Inflammatory macrophage (primary cell): ENCODE measurements at places on chromosomes 1 and 21.

DNA sequence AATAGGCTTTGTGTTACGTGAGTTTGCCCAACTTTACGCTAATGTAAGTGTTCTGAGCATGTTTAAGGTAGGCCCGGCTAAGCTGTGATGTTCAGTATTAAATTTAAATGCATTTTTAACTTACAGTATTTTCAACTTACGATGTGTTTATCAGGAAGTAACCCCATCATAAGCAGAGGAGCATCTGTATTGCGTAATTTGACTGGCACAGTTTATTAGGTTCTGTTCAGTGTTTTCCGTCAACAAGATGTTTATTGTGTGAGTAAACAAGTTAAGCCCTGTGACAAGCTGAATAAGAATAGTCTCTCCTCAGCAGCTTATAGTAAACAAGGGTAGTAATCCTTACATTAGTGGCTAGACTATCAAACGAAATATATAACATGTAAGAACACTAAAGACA lies 27.2 kb upstream of the SHISA4 start:
- DNase-seq = no peak

GRCh38 chr1:25036117-25036546 lies 106.1 kb upstream of the RUNX3 start:
- no peak for DNase-seq

DNA sequence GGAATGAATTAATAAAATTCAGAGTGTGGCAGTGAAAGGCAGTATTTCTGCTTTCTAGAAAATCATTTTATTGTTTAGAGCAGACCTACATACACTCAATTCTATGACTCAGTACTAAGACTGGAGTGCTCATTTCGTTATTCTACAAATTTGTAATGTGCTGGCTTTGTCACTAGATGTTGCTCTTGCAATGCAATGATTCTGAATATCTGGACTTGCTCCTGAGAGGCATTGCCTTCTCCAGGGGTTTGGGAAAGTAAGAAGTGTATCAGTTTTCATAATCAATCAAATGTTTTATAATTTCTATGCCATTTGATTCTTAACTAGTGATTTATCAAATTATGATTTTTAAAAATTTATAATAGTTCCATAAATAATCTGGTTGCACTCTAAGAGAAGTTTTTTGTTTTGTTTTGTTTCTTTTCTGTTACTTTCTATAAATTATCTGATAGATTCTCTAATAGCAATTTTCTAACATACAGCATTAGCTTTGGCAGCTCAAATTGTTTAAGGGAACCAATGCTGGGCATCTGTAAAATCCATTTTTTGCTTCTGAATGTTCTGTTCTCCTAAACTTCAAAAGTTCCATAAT lies 280.5 kb upstream of the SGIP1 start:
- DNase-seq = peak; percentile 85

GRCh38 chr1:32239337-32239736 lies 7.7 kb upstream of the FAM167B start:
- DNase-seq = no peak

DNA sequence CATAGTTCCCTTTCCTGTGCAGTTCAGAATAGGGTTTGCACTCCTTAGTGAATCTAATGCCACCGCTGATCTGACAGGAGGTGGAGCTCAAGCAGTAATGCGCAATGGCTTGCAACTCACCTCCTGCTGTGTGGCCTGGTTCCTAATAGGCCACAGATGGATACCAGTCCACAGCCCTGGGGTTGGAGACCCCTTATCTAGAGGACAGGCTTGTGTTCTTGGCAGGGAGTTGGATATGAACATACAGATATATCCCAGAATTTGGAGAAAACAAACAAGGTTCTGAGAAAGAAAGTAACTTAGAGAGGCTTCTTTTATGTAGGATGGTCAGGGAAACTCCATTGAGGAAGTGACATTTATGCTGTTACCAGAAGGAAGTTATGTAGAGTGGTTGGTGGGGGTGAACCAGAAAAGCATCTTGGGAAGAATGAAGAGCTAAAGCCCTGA lies 5.1 kb upstream of the PTPRC start:
- peak; percentile 73 for DNase-seq

DNA sequence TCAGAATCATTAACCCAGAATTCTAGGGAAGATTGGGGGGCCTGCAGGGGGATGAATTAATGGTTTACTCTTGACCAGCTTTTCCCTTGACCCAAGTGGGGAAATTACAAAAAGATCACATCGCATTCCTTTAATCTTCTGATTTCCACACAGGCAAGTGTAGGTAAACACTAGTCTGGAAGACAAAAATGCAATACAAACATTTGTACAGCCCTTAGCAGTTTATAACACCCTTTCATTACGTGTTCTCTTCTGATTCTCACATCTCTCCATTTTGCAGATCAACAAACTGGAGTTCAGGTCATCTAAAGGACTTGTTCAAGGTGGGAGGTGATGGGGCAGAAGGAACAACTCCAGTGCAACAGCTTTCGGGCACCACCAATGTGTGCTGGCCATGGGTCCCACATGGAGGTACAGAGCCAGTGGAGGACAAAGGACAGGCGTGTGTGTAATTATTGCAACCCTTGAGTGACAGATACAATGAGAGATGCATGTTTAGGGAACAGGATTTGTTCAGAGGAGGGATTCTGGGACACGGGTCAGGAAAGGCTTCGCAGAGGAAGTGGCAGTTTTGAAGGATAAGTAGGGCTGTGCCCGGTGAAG lies 20.4 kb downstream of the ATF3 start:
- no peak for DNase-seq

DNA sequence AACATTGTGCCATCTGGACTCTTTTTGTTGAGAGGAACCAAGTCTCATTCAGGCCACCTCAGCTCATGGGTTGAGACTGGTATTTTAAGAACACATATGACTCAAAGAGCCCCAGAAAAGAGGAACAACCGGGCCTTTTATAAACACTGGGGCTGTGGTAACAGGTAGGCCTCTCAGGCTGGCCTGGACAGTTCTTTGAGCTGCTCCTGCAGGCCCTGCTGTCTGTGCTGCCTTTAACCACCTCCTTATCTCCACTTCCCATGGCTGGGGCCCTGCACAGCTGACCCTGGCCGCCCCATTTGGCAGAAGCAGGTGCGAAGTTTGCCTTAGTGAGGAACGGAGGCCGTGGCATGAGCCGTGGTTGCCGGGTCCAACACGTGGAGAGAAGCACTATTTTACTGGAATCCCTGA lies 163.3 kb downstream of the RHOU start:
- peak; percentile 79 for DNase-seq

DNA sequence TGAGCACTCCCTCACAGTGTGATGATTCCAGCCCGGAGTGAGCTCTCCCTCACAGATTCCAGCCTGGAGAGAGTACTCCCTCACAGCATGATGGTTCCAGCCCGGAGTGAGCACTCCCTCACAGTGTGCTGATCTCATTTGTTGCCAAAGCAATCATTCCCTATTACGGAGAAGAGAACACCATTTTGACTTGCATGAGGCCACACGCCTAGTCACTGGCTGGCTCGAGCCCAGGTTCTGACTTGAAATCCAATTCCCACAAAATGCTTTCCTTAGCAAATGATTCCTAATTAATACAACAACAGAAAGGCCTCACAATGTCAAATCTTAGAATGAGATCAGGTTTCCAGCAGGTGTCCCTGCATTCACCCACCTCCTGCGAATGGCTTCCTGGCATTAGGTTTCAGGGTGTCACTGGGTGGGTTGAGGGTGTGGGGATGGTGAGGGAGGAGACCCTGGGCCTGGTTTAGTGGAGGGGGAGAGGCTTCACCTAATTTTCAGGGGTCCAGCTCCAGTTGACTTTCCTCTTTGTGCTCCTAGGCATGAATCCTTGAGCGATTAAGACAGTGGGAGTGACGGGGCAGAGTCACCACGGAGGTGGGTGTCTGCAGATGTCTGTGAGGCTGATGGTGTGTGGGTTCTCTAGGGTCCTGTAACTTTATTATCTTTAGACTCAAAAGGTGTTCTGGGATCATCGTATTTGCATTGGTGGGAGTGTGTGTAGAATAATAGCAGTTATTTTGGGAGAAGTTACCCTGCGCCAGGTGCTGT lies 158.5 kb downstream of the KCNJ6 start:
- no peak for DNase-seq

GRCh38 chr1:68586766-68587165 lies 89.9 kb upstream of the DEPDC1 start:
- DNase-seq = no peak

DNA sequence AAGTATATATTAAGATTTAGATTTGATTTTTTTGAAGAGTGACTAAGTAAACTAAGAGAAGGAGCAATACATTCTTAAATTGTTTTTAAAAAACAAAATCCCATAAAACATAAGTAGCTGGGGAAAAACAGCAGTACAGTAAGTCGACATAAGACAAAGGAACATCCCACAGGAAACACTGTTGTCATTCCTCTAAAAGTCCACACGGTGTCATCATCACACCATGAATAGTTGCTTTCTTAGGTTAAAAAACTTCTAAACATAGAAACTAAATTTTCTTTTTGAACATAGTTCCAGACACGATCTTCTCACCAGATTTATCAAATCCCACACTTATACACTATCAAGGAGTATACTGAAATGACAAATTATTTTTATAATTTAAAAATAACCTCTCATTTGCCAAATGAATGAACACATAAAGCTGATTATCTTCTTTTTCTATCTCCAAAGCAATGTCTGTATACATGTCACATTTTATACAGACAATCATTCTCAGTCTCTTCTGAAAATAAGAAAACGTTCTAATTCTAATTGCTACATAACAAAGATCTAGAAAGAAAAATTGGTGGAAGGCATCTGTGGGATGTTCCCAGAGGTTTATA lies 15.8 kb downstream of the ODF2L start:
- peak; percentile 67 for DNase-seq

GRCh38 chr1:4986306-4986705 lies 331.9 kb downstream of the AJAP1 start:
- DNase-seq = no peak

DNA sequence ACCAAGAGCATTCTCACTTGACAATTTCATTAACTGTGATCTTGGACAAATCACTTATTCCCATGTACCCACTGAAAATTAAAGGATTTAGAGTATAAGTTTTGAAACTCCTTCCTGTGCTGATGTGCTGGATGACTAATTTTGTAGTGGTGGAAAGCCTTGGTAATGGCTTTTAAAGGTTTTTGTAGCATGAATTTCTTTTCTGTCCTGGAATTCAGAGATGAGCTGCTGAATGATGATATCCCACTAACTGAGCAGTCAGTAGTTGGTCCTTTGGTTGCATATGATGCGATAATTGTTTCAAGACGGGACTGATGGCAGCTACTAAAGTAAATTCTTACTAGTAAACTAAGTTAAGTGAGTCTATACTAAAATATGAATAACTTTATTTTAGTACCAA lies 5.2 kb downstream of the RPL5 start:
- DNase-seq = no peak

DNA sequence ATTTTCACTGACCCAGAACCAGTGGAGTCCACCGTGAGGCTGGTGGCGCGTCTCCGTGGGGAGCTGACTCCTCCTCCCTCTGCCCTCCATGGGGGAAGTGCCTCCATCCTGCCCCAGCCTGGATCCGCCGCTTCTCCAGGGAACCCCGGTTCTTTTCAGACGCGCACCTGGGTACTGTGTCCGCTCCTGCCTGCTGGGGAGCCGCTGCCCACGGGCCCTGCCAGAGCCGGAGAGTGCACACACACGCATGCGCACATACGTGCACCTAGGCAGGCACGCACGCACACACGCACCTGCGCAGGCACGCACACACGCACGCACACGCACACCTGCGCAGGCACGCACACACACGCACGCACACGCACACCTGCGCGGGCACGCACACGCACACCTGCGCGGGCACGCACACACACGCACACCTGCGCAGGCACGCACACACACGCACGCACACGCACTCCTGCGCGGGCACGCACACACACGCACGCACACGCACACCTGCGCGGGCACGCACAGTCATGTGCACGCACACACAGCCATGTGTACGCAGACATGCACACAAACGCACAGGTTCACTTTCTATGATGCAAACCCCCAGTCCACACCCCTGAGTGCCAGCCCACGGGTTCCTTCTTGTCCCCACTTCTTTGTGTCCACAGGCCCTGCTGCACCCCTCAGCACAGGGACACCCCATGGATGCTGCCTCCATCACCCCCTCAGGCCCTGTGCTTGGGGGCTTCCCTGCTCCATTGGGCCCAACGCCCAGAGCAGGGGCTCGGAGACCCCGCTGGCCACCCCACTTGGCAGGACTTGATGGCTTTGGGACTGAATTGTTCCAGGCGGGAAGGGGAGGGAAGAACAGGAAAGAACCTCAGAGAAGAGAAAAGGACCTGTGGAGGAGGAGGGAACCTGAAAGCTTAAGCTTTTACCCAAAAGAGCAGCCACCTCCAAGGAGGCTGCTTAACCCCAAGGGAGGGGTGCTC lies 42.7 kb downstream of the MORN1 start:
- DNase-seq = no peak

GRCh38 chr1:226433341-226433720 lies 25.4 kb upstream of the PARP1 start:
- DNase-seq = no peak

GRCh38 chr21:42161401-42161955 lies 57.5 kb upstream of the ABCG1 start:
- no peak for DNase-seq

- no peak for DNase-seq
Observed at GRCh38 chr1:23645338-23645737, 46.3 kb upstream of the RPL11 start.

DNA sequence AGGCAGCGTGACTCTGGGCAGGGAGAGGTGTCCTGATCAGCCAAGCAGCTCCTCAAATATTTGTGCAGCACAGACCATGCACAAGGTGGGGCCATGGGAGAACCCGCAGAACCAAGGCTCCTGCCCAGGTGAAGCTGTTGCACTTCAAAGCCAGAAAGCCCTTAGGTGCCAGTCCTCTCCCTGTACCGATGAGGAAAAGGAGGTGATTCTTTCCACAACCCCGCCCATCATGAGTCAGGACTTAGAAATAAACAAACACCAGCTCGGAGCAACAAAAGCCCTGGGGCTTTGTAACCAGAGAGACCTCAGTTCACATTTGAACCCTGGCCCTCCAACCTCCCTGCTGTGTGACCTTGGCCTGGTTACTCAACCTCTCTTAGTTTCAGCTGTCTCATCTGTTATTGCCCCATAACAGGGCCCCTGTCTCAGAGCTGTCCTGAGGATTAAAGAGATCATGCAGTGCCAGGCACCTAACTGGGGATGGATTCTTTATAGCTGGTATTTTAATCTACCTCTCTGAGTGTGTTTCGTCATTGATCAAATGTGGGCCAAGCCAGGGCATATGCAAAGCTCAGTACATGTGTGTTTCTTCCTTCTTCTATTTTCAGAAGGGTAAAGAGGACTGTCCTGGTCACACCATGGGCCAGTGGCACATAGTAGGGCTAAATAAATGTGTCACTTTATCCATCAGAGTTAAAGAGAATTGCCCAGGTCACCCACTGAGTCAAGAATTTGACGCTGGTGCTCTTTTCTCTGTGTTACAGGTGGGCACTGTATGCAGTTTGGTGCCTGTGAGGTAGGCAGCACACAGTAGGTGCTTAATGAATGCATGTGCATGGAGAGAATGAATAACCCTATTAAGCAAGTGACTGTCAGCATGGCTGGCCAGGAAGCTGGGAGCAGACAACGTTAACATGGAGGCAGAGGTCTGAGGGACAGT lies 1.4 kb downstream of the LDLRAD1 start:
- no peak for DNase-seq

DNA sequence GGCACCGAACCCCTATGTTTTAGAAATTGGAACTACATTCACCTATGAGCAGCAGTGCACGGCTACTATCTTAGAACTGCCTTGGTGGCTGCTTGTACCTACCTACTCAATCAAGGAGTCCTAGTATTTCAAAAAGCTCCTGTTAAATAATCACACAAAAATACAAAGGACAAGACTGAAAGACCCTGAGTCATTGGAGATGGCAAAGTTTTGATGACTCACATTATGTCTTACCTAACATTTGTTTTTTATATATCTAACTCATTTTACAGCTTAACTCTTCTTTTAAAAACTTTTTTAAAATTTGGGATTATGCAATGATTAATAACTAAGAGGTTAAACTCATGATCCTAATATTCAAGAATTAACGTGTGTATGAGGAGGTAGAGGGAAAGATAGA lies 1206.0 kb upstream of the TMPRSS15 start:
- no peak for DNase-seq
